ENCODE measurements at places on chromosomes 1 and 21.

DNA sequence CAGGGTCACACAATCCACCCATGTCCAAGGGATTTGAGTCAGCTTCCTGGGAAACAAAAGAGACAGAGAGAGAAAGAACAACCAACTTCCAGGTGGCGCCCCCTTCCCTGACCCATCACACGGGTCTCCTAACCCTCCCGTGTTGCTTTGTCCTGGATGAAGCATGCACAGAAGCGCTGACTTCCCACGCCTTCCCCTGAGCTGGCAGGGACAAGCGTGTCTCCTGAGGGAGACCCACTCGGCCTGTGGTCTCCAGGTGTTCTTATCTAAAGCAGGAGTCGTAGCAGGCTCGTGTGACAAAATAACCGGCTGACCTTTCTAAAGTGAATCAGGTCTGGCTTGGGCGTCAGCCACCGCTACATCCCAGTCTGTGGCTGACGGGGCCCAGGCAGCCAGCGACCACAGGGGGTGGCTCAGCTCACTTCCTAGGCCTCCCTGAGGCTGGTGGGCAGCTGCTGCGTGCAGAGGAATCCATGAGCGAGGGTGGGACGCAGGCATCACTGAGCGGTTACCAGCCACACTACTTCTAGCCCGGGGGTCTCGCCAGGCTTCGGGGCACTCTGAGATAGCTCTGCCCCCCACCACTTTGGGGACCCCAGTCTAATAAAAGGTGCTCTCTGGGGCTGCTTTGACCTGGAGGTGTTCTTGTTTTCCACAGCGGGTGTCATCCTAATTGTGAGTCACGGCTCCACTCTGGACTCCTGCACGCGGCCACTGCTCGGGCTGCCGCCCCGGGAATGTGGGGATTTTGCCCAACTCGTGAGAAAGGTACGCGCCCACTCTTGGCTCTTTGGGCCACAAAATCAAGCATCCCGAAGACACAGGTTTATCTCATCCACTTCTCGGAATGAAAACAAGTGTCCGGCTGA is 40.4 kb downstream of the UBASH3A start:
- DNase-seq = no peak

- no peak for DNase-seq
Observed at GRCh38 chr1:54325703-54326461, 80.3 kb downstream of the SSBP3 start.

DNA sequence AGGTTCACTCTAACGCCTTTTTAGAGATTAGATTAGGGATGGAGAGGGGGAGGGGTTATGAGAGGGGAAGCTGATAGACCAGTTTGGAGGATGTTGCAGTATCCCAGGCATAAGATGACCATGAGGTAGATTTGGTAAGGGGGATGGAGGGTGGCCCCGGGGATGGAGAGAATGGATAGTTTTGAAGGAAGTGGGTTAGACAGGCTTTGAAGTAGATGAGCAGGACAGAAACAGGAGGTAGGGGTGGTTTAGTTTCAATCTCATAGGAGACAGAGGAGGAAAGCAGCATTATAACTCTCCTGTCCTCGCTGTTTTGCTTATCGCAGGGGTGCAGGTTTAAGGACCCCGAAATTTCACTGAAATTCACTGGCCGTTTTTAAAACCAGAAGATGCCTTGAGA is 11.8 kb downstream of the UBIAD1 start:
- DNase-seq = no peak

- no peak for DNase-seq
Observed at GRCh38 chr21:15272171-15272570, 207.4 kb upstream of the NRIP1 start.

DNA sequence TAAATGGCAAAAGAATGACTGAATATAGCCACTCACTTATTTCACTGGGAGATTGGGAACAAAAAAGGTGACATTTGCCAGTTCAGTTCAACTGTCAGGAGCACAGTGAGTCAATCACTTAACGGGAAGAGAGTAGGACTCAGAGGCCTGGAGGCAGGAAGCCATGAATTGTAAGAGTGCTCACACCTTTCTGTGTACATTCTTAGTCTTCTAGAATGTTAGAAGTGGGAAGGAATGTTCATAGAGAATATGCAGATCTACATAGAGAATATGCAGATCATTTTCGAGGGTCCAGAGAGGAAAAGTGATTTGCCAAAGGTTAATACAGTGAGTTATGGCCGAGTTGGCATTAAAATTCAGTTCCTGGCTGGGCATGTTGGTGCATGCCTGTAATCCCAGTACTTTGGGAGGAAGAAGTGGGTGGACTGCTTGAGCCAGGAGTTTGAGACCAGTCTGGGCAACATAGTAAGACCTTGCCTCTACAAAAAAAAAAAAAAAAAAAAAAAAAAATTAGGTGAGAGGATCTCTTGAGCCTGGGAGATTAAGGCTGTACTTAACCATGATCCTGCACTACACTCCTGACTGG is 8.3 kb downstream of the IL20 start:
- DNase-seq = no peak

- no peak for DNase-seq
Observed at GRCh38 chr1:202848191-202848542, 37.4 kb downstream of the PCAT6 start.

DNA sequence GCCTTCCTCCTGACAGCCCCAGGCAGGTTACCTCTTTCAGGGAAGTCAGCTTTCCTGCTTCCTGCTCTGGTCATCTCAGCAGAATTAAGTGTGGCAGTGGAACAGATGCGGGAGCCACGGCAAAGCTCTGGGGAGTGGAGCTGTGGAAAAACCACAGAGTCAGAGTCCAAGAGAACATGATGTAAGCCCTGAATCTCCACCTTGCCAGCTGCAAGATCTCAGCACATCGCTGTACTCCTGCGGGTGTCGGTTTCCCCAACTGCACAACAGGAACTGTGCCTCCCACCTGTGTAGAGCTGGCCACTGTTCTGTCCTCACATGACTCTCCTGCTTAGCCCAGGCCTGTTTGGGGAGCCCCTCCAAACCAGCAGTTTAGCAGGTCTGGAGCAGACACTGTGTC is 123.7 kb downstream of the MATN1 start:
- DNase-seq = no peak

DNA sequence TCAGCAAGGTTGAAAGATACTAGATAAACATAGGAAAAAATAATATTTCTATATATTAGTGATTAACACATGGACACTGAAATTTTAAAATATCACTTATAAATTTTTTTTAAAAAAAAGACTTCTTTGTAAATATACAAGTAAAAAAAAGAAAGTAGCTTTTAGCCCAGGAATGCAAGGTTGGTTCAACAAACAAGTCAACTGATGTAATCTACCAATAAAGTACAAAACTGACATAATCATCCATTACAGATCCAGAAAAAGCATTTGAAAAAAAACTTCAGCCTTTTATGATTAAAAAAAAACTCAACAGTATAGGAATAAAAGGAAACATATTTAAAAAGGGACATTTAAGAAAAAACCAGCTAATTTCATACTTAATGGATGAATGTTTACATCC is 48.4 kb downstream of the TRMT1L start:
- no peak for DNase-seq

DNA sequence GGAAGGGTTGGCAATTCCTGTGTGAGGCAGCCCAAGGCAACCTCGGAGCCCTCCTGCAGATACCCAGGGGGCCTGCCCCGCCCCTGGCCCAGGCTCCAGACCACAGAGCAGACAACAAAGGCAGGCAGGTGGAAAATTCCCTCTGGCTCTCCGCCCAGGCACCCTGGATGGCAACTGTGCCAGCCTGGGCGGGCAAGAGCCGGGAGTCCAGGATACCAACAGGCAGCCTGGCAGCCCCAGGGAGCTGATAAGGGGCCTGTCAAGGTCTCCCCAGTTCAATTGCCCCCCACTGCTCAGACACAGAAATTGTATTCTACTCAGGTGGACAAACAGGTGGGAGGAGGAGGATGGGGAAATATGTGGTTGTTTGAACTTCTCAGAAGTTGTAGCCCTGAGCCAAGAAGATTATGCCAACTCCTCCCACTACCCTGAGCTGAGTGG is 15.4 kb upstream of the GPR37L1 start:
- DNase-seq = no peak

DNA sequence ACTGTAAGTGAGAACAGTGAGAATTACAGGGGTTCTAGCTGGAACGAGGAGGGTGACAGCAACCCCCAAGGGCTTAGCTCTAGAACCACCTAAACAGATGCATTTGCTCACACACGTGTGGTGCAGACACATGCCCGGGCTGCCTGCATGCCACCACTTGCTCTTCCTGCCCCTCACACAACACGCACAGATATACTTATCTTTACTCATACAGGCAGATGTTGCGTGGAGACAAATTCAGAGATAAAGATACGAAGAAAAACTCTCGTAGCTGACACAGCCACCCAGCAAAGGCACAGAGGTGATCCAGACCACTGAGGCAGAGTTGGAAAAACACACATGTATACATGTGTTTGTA is 13.5 kb downstream of the VANGL1 start:
- no peak for DNase-seq

DNA sequence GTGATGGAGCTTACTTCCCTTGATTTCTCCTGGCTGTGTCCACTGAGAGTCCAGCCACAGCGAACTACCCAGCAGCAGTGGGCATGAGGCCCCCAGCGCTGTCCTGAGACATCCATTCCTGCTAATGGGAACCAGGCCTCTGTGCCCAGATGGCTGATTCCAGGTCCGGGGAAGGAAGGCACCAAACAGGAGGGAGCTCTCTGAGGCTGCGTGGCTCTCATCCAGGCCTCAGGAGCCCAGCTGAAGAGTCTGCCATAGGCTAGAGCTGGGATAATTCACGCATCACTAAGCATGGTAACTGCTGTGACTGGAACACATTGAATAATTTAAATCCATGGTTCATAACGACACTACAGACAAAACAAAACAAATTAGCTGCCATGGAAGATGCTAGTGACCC is 24.7 kb upstream of the LRRC47 start:
- no peak for DNase-seq

GRCh38 chr1:43466403-43466802 is 12.7 kb upstream of the HYI start:
- DNase-seq = no peak

DNA sequence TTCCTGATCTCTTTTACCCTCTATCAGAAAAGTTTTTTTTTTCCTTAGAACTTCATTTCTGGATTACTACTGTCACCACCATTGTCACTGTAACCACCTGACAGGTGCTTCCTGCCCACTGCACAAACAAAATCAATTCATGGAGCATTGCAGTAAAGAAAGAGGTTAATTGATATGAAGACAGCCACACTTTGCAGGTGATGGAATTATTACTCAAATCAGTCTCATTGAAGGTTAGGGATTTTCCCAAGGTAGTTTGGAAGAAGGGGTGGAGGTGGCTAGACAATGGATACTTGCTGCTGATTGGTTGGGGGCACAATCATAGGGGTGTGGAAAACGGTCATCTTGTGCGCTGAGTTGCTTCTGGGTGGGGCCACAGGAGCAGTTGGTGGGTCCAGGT is 230.8 kb upstream of the CACYBP start:
- no peak for DNase-seq

DNA sequence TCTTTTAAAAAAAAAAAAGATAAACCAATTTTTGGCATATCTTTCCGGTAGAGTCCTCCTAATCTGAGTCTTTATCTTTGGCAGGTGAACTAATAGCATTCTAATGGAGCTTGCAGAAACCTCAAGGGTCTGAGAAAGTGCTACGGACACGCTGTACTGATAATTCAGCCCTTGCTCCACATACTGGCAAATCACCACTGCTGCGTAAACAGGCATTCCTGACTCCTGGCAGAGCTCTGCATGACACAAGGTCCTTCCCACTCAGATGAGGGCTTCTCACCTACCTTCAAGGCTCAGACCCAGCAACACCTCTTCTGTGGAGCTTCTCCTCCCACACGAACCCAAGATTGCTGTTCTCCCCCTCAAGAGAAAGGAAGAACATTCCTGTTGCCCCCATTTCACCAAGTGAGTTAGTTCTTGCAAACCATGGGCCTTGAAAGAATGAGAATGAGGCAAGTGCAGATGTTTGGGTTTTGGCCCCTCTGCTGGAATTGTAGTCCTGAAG is 48.0 kb downstream of the LYST start:
- no peak for DNase-seq

DNA sequence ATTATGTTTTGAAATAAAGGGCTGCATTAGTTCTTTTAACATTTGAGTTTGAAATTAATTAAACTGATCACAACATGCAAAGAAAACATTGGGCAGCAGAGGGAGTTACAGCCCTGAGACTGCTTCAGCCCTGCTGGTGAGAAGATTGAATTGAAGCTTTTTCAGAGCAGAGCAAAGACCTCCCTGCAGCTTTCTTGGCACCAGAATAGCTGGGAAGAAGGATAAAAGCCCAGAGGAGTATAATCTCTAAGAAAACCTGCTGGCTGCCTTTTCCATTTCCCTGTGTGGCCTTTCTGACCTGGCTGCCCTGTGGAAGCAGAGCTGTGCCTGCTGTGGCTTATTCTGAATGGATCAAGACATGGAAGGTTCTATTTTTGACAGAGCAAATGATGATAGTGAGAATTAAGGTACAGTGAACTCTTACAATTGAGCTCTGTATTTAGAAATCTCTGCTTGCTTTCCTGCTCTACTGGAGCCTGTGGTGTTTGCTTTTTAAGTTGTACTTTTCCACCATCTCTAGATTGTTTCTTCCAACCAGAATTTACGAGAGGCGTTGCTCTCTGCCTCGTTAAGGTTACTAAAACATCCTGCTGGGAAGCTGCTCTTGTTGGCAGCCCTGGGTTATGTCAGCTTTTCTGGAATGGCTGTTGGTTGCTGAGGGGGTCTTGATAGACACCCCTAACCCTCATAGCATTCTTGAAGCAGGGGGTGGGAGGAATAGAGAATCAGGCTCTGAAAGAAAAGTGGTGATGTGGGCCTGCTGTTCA is 9.9 kb downstream of the SNRPE start:
- DNase-seq = no peak

DNA sequence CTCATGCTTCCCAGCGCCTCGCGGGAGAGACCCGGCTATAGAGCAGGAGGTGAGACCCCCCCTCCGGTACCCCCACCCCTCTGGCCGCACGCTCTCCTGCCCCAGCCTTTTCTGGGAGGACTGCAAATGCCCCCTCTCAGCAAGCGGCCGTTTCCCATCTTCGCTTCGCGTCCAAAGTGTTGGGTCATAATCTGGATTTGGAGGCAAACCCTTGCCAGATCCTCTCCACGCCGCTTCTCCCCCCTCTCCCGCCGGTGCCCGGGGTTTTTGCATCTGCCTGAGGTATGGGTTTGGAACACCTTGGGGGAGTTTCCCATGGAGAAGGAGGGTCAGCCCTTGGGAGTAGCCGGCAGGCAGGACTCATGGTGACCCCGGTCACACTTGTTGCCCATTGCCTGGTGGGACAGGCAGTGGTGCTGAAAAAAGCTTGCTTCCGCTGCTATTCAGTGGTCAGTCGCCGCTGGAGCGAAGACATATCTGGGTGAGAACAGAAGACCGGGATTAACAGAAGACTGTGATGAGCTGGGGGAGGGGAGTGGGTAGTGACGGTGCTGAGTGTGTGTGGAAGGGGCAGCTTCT is 935 bp downstream of the KCNK2 start:
- no peak for DNase-seq

Data from stimulated activated CD4-positive, alpha-beta T cell treated with anti-CD3 and anti-CD28 coated beads, Interleukin-4, amount 100 ng/mL, for 48 hours (primary cell).